Stimulated activated CD8-positive, alpha-beta memory T cell treated with anti-CD3 and anti-CD28 coated beads, Interleukin-4, amount 100 ng/mL, for 24 hours (primary cell): ENCODE measurements at places on chromosomes 4 and X.

GRCh38 chrX:134419784-134420183 lies 40.2 kb upstream of the HPRT1 start:
- no peak for DNase-seq

DNA sequence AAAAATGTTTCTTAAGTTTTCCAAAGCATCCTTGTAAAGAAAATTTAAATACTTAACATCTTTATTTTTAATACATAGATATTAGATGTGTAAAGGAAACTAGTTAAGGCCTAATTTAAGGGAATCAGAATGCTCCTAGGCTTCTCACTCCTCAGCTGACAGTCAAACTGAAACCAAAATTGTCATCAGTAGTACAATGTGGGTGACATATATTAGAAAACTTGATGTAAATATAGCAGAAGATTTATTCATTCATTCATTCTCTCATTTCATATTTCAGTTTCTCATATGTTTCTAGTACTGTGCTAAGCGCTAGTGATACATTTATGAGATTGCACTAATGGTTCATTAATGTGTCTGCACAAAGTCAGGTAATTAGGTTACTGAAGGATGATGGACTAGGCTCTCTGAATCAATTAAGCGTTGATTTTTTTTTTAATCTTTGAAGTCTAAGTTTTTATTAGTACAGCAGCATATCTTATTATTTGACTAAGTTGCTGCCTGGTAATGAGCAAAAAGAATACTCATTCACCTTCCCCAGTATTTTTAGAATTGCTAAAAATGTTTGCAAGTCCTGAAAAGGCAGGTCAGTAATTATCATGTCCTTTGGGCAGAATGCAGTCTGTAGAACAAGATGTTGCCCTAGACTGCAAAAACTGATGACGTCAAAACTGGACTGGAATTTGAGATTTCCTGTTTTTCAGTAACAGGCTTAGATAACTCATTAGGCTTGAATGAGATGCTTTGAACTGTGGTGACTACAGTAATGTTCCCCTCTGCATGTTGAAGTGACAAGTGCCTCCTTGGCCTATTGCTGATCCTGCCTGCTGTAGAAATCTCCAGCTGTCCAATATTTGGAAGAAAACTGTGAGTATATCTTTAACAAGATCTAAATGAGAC lies 128.7 kb downstream of the ARHGAP24 start:
- no peak for DNase-seq

DNA sequence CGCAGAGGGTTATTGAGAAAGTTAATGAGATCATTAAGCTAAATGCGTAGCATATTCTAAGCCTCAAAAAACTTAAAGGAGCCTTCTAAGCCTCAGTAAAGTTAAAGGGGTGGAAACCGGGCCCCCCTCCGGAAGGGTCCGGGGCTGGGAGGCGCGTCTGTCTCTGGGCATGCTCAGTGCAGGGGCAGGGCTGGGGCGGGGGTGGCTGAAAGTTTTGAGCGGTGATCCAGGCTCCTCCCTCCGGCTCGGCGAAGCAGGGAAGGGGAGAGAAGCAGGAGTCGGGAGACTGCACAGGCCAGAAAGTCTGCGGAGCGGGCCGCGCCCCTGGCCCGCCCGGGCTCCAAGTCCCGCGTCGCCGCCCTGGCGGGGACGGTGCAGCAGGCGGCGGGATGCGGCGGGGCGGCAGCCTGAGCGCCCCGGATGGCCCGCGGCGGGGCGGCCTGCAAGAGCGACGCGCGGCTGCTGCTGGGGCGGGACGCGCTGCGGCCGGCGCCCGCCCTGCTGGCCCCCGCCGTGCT lies at the start of gene EVC:
Gene EVC (plus strand): TSS at position 241 of the 518 bp plus-strand sequence. CDS start 180 bp downstream, at position 421.
- DNase-seq, result no peak

GRCh38 chr4:129751646-129752045 lies 655.7 kb downstream of the C4orf33 start:
- no peak for DNase-seq

GRCh38 chrX:101658661-101659491 lies 774 bp downstream of the ARMCX2 start:
- DNase-seq, result peak; percentile 45

DNA sequence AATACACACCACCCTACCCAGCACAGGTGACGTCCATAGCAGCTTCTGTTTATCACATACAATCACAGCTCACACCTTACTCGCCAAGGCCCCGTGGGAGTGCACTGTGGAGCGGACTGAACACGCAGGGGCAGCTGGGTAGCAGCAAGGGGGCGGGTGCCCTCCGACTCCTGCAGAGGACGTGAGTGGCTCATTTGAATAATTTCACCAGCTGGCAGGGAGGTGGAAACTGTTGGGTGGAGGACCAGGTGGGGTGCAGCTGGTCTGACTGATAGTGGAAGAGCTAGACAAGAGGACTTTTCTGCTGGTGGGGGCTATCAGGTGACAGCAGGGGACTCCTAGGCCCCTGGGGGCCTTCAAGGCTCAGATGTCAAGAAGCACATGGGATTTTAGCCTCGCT lies 16.3 kb downstream of the MAN2B2 start:
- no peak for DNase-seq

GRCh38 chr4:100117750-100118149 lies 72.5 kb downstream of the DDIT4L start:
- DNase-seq, result no peak

- no peak for DNase-seq
Observed at GRCh38 chrX:41421071-41421729, 25.9 kb upstream of the NYX start.

DNA sequence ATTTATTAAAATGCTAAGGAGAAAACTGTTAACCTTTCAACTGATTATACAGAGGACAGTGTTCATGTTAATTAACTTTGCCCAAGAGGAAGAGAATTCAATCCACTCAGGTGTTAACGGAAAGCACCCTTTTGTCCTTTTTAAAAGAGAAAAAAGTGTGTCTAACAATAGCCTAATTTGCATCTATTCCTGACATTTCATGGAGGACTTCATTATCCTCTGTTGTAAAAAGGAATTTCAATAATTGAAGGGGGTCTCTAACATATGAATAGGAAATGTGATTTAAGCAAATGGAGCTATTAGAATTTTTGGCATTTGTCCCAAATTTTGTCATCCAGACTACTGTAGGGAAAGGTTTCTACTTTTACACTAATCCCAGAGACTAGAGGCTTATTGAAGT lies 44.6 kb upstream of the GC start:
- DNase-seq, result no peak

DNA sequence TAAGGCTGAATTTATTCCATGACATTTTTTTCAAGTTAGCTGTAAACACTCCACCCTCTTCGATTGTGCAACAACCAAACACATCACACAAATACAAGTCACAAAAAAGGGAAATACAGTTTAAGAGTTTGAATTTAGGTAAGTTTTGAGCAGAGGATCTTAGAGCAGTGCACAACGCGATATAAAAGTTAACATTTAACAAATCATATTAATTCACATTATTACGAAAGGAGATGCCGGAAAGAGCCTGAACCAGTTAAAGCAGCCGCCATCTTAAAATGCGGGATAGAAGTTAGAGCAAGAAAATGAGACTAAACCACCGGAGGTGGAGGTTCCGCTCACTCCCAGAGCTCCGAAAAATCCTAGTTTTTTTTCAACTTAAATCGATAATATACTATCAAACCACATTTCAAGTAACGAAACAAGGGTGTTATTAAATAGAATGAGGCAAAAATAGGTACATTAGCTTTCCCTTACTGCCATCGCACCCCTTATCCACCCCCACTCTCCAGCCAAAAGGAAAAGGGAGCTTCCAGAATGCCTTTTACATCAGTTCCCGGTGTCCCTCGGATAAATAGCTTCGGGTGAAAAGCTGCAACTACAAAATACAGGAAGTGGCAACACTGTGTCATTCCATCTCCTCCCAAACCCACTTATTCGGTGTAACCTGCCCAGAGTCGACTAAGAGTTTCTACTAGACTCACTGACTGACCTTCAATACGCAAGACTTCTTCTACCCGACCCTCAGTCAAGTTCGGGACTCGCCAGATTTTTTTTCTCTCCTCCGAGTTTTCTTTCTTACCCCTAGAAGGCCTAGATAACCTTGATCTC lies 1.9 kb downstream of the UBE2D3 start:
- DNase-seq, result no peak

GRCh38 chr4:8639777-8640720 lies 47.5 kb downstream of the CPZ start:
- DNase-seq, result no peak

- no peak for DNase-seq
Observed at GRCh38 chr4:65383589-65384305, 286.5 kb downstream of the EPHA5 start.

DNA sequence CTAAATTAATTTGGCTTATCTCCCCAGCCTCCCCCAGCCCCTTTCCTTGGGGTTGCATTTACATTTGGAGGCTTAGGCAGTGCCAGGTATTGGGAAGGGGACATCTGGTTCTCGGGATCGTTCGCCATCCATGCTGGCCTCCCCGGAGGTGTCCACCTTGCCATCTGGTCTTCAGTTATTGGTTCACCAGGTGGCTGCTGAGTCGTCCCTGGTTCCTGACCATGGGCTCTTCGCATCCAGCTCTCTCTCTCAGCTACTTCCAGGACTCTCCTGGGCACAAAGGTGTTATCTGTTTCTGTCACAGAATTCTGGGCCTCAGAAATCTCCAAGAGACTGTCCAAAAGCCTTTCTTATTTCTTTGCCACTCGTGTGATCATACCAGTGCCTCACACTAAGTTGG lies 75.4 kb upstream of the SCOC start:
- DNase-seq, result no peak

GRCh38 chr4:150381036-150381435 lies 200.9 kb upstream of the MAB21L2 start:
- no peak for DNase-seq

DNA sequence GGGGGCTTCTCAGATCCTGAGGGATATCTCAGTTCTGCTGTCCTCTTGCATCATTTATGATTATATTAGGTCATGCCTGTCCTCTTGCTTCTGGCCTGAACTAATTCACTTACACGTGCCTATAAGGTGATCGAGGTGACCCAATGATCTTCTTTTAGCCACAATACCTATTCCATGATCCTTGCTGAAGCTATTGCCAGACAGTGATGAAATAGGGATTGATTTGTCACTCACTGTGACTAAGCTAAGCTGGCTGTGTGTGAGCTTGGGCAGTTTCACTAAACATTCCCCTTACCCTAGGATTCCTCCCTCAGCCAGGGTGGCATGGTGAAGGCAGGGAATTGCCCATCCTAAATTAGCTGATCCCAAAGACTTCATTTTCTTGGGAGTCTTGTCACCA lies 19.0 kb downstream of the HADH start:
- no peak for DNase-seq

GRCh38 chr4:104859601-104860237 lies 287.0 kb upstream of the TET2 start:
- no peak for DNase-seq

DNA sequence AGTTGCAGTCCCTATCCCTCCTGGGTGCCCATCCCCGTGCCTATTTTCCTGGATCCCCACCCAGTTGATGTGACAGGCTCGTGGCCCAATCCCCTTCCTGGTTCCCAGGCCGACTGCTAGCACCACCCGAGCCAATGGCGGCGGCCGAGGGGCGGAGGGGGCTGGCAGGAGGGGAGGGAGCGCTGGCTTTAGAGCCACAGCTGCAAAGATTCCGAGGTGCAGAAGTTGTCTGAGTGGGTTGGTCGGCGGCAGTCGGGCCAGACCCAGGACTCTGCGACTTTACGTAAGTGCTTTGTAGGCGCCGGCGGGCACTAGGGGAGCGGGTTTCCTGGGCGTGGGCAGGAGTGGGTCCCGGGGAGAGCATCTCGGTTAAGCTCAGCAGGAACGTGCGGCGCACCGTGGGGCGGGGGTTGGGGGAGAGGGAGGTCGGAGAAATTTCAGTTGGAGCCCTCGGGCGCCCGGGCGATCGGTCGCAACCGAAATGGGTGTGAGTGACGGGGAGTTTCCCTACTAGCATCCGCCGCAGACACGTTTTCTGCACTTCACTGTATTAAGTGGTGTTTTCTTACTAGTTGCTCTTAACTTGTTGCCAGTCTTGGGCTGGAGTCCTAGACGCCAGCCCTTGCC lies at the start of gene PLS3:
Gene PLS3 (plus strand): TSS at position 197 of the 627 bp plus-strand sequence. CDS start 49,077 bp downstream, outside the sequence.
- no peak for DNase-seq

GRCh38 chr4:62232814-62233213 lies 1032.7 kb downstream of the ADGRL3 start:
- DNase-seq, result no peak

GRCh38 chrX:24718771-24719170 lies 25.1 kb downstream of the POLA1 start:
- no peak for DNase-seq

DNA sequence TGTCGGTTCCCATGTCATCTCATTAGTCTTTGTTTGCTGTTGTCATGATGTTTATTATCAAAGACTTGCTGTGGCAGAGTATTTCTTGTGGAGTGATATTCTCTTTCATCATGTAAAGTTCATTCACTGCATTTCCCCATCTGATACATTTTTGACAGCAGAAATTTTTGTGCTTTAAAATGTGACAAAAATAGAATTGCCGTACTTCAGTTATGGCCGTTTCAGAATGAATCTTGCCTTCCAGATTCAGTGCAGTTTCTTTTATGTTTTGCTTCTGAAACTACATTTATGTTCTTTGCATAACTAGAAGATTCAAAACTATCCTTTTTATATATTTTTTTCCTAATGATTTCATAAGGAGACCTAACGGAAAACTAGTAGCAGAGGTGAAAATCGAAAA lies 10.0 kb downstream of the CSTF2 start:
- DNase-seq, result no peak

DNA sequence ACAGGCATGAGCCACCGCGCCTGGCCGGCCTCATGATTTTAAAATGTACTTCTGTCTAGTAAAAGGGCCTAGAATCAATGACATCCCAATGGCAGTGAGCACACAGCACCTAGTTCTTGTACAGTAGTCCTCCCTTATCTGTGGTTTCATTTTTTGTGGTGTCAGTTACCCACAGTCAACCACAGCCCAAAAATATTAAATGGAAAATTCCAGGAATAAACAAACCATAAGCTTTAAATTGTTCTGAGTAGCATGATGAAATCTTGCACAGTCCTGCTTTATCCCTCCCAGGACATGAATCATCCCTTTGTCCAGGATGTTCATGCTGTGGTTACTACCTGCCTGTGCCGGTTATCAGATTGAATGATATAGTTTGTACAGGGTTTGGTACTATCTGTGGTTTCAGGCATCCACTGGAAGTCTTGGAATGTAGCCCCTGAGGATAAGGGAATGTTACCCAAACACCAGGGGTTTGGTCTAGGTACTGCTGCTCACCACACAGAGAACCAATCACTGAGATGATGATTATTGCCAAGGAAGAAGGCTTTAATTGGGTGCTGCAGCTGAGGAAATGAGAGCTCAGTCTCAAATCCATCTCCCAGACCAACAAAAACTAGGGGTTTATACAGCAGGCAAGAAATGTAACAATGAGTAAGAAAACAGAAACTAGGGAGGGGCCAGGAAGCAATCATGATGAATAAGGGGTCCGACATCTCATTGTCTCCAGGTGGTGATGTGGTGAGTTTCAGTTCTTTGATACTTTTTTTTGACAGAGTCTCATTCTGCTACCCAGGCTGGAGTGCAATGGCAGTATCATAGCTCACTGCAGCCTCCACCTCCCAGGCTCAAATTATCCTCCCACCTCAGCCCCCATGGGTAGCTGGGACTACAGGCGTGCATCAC lies 16.2 kb upstream of the FHL1 start:
- no peak for DNase-seq

GRCh38 chrX:47992669-47993068 lies 11.1 kb downstream of the ZNF182 start:
- no peak for DNase-seq

- no peak for DNase-seq
Observed at GRCh38 chr4:14023896-14024295, 396.4 kb upstream of the BOD1L1 start.

GRCh38 chr4:86967798-86968197 lies 33.0 kb downstream of the AFF1 start:
- no peak for DNase-seq

- no peak for DNase-seq
Observed at GRCh38 chr4:24557026-24558025, 27.0 kb downstream of the DHX15 start.
